ENCODE measurements at places on chromosomes 5 and 9.
A peak's percentile ranks its signal among the peaks of the same experiment; 100 is the strongest.

- DNase-seq: peak; percentile 78
Measured at GRCh38 chr9:4099976-4100735, 199.7 kb downstream of the GLIS3 start.

GRCh38 chr5:140042643-140043507 lies at the start of gene NRG2:
NRG2 (minus strand) TSS chr5:140043299.
- peak; percentile 43 for DNase-seq

DNA sequence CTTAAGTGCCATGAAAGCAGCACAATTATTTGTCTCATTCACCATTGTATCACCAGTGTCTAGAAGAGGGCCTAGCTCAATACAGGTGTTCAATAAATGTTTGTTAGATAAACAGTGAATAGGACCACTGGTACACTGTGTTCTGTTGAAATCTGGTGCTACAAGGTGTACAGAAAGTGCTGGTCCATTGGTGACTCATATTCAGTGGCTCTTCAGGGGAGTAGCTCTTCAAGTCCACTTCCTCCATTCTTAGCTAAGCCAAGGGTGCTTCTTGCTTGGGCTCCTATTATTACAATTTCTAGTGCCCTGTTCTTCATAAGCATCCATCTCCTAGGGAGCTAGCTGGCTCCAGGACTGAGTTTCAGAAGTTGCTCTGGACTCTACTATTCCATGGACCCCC lies 6.4 kb upstream of the FCHO2 start:
- DNase-seq: no peak

DNA sequence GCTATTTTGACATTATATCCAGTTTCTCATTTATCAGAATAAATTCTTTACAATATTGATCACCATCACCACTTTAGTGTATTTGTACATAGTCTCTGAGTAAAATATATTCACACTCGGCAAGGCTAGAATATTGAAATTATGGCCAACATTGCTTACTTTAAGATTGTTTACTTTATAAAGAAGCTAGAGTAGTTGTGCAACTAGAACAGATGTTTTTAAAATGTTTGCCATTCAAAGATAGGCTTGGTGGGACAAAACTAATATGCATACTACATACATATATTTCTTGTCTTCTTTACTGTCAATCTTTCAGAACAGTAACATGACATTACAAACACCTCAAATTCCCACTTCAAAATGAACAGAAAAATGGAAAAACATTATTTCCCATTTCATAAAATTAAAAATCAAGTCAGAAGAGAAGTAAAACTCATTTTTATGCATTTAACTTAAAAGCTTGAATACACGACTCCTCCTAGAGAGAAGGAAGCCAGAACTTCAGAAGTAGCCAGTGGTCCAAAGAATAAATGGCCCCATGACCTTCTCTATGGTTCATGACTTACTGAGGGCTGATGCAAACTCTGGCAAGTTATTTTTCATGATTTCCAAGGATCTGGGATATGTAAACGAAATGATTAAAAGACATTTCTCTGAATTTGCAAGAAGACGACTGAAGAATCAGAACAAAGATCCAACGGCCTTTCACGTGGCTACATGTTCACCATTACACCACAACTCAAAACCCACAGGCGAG lies 14.1 kb downstream of the MTX3 start:
- DNase-seq: no peak

GRCh38 chr5:170108266-170108785 lies 2.6 kb downstream of the FOXI1 start:
- no peak for DNase-seq

DNA sequence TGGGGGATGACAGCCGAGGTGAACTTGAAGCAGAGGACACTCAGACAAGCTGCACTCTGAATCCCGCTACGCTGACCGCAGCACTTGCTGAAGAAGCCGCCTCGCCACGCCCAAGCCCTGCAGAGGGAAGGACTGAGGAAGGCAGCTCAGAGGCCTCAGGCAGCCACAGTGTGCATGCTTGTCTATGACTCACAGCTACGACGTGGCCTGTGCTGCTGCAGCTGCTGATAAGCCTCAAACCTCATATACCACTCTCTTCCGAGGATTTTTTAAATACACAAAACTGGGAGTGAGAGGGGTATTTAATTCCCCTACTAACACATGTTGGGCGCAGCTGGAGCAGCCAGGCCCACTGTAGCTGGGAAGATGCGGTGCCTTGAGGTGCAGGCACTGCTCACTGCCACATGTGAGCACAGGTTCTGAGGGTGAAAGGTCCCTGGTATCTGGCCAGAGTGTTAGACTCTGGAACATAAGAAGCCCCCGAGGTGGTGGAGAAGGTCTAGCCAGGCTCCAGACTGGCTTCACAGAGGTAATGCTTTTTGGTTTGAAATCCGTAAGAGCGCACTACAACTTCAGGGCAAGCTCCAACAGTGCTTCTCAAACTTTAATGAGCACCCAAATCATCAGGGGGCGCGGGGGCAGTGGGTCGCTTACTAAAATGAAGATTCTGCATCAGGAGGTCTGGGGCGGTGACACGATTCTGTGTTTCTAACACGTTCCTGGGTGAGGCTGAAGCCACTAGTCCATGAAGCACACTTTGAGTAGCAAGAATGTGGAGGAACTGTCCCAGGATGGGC lies 196.8 kb downstream of the AUH start:
- peak; percentile 92 for DNase-seq

- no peak for DNase-seq
Measured at GRCh38 chr5:175748650-175749049, 90.8 kb downstream of the HRH2 start.

- no peak for DNase-seq
Measured at GRCh38 chr9:37954581-37954981, 50.7 kb upstream of the SLC25A51 start.

GRCh38 chr5:131393498-131393968 lies 129.7 kb downstream of the CDC42SE2 start:
- DNase-seq: no peak

DNA sequence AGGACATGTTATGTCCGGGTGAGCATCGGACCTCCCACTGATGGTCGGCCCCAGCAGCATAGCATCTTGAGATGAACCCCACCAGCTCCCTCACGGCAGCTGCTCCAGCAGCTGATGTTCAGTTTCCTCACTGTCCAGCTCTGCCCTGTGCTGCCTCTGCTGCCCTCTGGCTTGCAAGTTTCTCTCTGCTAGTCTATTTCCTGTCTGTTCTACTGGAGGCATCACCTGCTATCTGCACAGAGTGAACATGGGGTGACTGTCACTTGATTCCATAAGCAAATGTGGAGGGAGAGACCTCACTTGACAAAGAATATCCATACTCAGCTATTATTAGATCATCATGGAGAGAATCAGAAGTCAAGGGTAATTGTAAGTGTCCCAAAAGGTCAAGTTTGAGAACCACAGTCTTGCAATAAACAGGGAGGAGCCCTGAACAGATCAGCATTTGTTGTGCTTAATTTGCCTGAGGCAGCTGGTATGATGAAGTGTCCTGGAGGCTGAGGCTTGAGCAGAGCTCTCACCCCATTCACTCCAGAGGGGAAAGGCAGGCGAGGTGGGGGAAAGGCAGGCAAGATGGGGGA lies 702.8 kb downstream of the SEMA5A start:
- DNase-seq: peak; percentile 61

DNA sequence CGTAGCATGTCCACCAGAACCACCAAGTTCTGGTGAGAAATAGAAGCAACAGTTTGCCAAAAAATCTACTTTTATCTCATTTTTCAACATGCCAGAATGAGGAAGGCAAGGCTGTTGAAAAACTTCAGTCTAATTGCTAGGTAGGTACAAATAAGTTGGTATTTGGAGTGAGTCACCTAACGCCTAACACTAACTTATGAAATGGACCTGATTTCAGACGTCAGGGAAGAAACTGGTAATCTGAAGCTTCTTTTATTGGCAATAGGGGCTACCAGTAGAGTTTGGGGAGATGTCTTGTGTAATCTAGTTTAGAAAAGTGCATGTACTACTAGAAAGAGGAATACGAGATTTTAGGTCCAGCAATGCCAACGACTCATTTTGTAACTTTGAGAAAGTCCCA lies 4.4 kb upstream of the PDE6A start:
- no peak for DNase-seq

DNA sequence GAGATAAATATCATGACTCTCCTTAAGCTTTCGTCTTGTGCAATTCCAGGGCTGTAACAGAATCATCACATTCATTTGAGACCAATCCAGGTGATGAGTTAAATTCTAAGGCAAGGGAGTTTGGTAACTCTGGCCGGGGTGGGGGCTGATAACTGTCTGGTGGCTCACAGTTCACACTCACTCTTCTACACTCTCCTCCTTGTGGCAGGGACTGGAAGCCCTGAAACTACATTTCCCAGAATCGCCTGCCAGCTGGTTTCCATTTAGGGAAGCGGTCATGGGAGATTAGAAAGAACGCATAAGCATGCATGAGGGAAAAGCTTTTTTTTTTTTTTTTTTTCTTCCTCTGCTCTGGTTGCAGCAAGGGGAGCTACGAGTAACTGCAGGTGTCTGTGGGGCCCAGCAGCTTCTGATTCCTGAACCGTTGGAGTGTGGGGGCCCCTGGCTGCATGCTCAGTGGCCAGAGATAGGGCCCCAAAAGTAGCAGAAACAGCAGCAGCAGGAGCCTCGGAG lies 154.8 kb upstream of the TBC1D2 start:
- peak; percentile 93 for DNase-seq

GRCh38 chr5:112238473-112238872 lies 180.6 kb downstream of the EPB41L4A start:
- DNase-seq: no peak

- DNase-seq: no peak
Measured at GRCh38 chr9:133387680-133388079, 11.5 kb downstream of the STKLD1 start.

- DNase-seq: peak; percentile 62
Measured at GRCh38 chr5:54159153-54159892, 151.1 kb downstream of the ARL15 start.

- no peak for DNase-seq
Measured at GRCh38 chr9:137316012-137316981, 14.2 kb upstream of the NRARP start.

- DNase-seq: no peak
Measured at GRCh38 chr9:120650352-120650751, 63.9 kb downstream of the MEGF9 start.

DNA sequence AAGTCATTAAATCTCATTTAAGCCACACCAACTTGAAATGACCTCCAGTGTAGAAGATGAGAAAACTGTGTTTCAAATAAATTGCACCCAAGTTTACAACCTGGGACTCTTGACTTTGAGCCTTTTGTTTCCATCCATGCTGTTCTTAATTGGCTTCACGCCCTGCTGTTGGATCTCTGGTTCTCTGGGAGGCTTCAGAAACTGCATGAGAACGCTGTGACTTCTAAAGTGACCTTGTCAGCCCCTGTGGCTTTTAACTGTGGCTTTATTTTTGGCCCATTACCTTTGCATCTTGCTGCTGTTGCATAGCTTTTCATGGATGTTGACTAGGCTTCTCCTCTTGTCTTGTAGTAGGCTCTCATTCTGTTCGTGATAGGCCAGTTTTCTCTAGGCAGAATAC lies 29.3 kb downstream of the TNFAIP8 start:
- DNase-seq: no peak
